ENCODE measurements at places on chromosomes 11 and 22. TPM values are rescaled to one million over a fixed set of nuclear protein-coding genes. Genes with fewer than 3 reads are reported as not detected.
A peak's percentile ranks its signal among the peaks of the same experiment; 100 is the strongest.

GRCh38 chr11:131893103-131893890 is 522.9 kb downstream of the NTM start:
- DNase-seq = no peak

GRCh38 chr22:38129021-38129420 is 18.5 kb upstream of the BAIAP2L2 start:
- no peak for DNase-seq

- DNase-seq = no peak
These were observed 544 bp downstream of the C11orf91 start for GRCh38 chr11:33700063-33700501.

GRCh38 chr11:40287916-40288803 is 1171.3 kb downstream of the LRRC4C start:
- no peak for DNase-seq

GRCh38 chr11:15258433-15259165 is 143.9 kb downstream of the INSC start:
- no peak for DNase-seq

DNA sequence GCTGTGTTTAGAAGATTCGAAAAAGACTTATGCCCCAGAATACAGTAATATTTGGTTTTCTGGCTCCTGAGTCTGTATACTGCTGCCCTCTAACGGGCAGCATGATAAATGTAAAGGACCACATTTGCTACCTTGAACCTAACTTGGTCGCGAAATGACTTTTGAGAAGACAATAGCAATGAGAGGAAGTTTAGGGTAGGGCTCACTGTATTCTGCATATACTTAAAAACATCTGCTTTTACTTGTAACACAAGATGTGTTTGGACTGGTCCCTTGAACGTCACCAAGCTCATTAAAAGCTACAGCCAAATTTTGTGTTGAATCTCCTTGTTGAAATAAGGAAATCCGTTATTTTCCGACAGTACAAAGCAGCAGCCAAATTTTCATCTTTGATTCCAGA is 309.1 kb downstream of the SWAP70 start:
- DNase-seq = no peak

- DNase-seq = no peak
These were observed 14.4 kb downstream of the DCUN1D5 start for GRCh38 chr11:103077554-103077953.

- DNase-seq = peak; percentile 80
These were observed 28.8 kb downstream of the DKK3 start for GRCh38 chr11:11979488-11980117.

- no peak for DNase-seq
These were observed 24.9 kb downstream of the CHEK2 start for GRCh38 chr22:28716686-28717085.

GRCh38 chr22:41619979-41620588 is 759 bp downstream of the DESI1 start:
- no peak for DNase-seq

DNA sequence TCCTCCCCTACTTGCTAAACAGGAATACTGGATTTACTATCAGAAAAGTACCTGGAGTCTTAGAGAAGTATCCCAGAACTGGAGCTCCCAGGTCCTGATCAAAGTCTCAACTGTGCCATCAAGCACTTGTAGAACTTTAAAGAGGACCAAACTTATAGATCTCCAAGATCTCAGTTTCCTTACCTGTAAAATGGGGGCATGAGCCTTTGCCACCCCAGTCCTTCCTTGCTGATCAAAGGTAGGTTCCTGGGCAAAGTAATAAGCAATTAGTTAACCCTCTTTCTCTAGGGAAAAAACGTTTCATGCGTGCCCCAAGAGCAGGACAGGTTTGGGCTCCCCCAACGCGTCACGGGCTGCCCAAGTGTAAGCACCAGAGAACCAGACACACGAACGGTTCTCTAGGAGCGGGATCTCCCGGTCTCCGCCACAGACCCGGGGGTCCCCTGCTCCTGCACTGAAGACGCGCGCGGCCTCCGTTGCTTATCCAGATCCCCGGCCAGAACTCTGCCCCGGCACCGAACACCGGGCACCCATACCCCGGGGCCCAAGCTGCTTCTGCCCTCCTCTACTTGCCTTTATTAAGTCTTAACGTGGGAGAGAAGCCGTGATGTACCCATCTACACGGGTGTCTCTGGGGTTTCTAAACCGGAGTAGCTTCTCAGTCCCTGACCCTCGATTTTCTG is 505 bp downstream of the ZNF214 start:
- no peak for DNase-seq

DNA sequence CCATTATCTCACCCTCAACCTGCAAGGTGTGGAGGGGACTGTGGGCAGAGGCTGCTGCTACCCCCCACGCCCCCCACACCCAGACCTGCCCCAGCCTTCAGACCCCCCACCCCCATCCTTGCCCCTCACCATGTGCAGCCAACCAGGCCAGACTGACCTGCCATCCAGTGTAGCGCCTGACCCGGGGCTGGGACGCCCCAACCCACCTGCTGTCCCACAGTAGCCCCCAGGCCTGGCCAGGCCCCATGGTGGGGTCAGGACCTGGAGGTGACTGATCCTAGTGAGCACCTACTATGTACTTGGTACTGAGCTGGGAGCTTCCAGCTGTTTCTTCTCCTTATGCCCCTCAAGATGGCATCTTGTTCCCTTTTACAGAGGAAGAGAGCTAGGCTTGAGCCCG is 113.1 kb downstream of the CACNA1I start:
- DNase-seq = no peak

DNA sequence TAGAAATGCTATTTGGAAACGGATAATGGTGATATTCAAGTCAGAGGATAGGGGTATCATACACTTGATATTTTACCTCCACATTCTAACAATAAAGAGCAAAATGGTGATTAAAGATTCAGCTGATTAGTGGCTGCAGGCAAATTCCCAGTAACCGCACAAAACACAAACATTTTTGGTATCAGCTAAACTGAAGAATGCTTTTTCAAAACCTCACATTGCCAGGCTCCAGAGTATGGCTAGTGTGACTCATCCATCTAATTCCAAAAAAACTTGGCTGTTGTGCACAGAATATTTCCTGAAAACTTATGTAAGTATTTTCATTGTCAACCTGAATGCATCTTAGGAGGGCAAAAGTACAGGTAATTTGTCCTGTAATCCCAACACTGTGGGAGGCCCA is 10.9 kb downstream of the SRPRA start:
- no peak for DNase-seq

PAMR1 gene
- 30.8 TPM for total RNA-seq

SESN3 gene
- 19.5 TPM for total RNA-seq

TRIM51 gene
- not detected for total RNA-seq

SPTBN2 gene
- 8.3 TPM for total RNA-seq

MALAT1 gene
- total RNA-seq = 11,495 TPM

TEX54 gene
- not detected for total RNA-seq

P4HA3 gene
- 1.0 TPM for total RNA-seq

SHISAL1 gene
- 3.3 TPM for total RNA-seq

All from mesenteric fat pad (tissue), 1 donor.